ENCODE measurements at places on chromosomes 1 and 21.

- no peak for DNase-seq
These were observed 37.1 kb upstream of the KANK4 start for GRCh38 chr1:62356257-62356835.

DNA sequence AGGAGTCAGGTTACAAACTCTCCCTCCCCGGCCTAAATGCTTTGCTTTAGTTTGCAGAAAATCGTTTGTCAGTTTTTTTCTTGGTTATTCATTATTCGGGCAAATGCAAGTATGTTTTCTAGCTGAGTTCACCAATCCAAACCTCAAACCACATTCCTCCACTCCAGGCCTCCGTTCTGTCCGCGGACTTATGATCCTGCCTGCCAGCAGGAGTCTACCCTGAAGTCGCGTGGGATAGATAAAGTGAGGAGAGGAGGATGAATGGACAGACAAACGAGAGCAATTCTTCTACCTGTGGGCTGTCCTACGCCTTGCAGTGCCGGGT is 1.3 kb downstream of the ADAMTS1 start:
- no peak for DNase-seq

GRCh38 chr1:56024155-56024554 is 555.2 kb downstream of the PLPP3 start:
- no peak for DNase-seq

DNA sequence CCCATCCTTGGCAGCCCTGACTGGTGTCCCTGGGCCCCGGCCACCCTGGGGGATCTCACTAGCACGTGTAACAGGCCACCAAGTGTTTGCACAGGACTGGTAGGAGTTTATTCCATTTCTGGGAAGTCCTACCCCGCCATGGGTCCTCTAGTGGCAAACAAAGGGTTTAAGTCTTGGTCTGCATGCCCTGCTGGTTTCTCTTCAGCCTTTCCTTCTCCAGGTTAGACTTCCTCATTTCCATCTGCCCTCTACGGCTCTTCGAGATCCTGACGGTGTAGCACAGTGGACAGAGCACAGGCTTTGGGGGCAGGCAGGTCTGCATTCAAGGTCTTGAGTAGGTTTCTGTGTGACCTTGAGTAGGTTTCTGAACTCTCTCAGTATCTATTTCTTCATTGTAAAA is 2.8 kb downstream of the AGTRAP start:
- no peak for DNase-seq

- no peak for DNase-seq
These were observed 379.8 kb downstream of the PTPRC start for GRCh38 chr1:199018471-199019135.
